T-helper 2 cell treated with Interferon-gamma antibody and Interleukin-4, amounts not matched to agents 5 μg/mL and 100 μg/mL, for 36 hours (primary cell): ENCODE measurements at places on chromosomes 1 and 21.

- no peak for DNase-seq
Observed at GRCh38 chr21:25507522-25507921, 99.8 kb downstream of the MRPL39 start.

DNA sequence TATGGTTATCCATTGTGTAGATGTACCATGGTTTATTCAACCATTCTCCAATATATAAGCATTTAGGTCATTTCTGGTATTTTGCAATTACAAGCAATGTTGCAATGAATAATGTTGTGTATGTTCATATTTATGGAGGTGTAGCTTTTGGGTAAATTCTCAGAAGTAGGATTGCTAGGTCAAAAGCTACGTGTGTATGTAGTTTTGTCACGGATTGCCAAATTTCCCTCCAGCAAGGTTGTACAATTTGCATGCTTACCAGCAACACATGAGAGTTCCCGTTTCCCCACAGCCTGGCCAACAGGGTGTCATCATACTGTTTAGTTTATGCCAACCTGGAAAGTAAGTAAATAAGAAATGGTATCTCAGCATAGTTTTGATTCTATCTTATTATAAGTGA is 36.3 kb downstream of the IGSF5 start:
- DNase-seq = no peak

- no peak for DNase-seq
Observed at GRCh38 chr21:24224422-24224821, 1382.9 kb downstream of the MRPL39 start.

DNA sequence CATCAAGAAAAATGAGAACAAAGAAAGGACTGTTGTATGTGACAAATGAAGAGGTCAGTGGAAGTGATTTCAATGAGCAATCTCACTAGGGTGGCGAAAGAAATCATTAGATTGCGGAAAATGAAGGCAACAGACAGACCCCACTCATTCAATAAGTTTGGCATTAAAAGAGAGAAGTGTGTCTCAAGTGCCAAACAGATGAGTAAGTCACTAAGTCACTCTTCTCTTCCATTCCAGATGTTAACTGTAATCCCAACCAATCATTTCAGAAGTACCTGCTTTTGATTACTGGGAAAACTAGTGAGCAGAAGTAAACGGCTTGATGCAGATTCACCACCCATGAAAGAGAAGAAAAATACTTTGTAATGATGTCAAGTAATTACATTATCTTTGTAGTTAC is 144.3 kb upstream of the PRMT6 start:
- DNase-seq = no peak

- no peak for DNase-seq
Observed at GRCh38 chr1:84603941-84604830, 29.9 kb upstream of the CTBS start.

- DNase-seq = no peak
Observed at GRCh38 chr1:163799190-163799805, 477.5 kb downstream of the NUF2 start.

GRCh38 chr1:41613689-41614574 is 129.4 kb upstream of the EDN2 start:
- DNase-seq = no peak

- no peak for DNase-seq
Observed at GRCh38 chr1:204503122-204503912, 8.7 kb upstream of the PIK3C2B start.

DNA sequence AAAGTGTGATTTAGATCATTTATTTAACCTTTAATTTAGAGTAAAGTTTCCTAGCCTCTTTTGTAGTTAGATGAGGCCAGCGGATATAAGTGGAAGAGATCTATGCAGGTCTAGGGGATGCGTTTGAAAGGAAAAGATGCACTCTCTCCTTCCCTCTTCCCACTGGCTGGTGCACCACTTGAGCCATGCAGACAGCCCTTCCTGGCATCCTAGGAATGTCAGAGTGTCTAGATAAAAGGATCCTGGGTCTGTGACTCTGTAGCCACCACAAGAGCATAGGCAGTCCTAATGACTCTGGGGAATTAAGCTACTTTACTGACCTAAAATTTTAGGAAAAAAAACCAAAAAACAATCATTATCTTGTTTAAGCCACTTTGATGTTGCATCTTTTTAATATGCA is 16.0 kb upstream of the STUM start:
- DNase-seq = no peak

- no peak for DNase-seq
Observed at GRCh38 chr1:175889848-175890247, 146.5 kb upstream of the TNR start.

DNA sequence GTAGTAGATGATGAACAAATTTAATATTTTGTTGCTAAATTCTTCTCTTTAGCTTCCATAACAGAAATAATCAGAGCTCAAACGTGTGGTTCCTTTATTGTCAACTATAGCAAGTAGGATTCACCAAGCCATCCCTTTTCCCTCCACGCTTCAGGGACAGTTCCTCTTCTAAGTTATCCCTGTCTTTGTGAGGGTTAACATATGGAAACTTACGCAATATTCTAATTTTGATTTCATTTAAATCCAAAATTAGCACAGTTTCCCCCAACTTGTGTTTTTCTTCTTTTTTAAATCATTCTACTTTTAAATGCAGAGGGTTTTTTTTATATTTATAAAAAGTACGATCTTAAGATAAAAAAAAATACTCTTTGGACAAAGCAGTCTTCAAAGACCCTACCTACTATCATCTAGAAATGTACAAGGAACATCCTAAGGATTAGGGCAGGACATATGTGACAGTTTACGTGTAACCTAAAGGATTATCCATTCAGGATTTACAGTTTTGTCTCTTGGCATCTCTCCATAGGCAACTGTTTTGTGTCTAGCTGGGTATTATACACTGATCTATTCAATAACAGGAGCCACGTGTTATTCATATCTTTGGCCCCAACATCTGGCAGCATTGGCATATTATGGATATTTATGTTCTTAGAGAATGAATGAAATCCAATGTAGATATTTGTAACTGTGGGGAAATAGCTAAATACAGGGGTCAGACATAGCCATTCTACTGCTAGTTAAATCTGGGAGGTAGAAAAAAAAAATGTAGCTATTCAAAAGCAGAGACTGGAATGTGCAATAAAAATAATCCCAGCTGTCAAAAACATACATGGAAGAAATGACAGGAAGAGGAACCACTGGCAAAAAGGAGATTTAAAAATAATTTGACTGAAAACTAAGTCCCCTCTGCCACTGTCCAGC is 272.9 kb downstream of the NEGR1 start:
- no peak for DNase-seq

DNA sequence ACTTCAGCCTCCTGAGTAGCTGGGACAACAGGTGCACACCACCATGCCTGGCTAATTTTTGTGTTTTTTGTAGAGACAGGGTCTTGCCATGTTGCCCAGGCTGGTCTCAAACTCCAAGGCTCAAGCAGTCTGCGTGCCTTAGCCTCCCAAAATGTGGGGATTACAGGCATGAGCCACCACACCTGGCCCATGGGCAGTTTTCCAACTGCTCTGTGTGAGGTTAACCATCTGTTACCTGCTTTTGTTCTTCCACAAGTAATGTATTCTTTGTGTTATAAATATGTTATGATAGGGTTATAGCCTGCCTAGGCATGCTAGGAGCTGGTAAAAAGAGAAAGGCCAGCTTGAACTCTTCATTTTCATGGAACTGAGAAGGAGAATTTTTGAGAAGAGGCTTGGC is 30.7 kb downstream of the TUFT1 start:
- no peak for DNase-seq

DNA sequence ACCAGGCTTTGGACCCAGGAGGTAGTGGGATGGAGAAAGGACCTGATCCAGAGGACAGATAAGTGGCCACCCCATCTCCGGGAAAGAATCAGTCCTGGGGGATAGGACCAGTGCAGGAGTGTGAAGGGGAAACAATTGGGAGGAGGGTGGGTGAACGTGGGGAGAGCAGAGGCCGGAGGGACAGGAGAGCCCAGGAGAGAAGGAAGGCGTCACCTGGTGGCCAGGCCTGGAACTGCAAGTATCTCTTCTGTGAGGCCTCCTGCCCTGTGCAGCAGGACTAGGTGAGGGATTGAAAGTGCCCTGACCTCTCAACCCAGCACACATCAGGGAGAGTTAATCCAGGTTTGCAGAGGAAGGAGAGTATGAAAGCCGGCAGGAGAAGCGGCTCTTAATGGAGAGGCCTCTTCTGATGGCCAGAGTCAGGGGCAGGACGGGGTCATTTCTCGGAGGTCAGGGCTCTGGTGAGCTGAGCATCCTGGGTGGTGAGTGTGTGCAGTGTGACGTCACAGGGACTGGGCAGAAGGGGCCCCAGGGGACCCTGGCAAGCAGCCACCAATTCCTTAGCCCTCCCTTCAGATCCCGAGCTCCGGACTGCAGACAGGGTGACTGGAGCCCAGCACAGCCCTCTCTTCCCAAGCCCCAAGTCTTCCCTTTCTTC is 9.2 kb upstream of the LAD1 start:
- peak; percentile 49 for DNase-seq

- DNase-seq = no peak
Observed at GRCh38 chr1:68231627-68232288, 565 bp downstream of the WLS start.

- DNase-seq = no peak
Observed at GRCh38 chr1:30110846-30111245, 612.5 kb downstream of the MATN1 start.

- DNase-seq = no peak
Observed at GRCh38 chr1:107777664-107778047, 187.3 kb downstream of the VAV3 start.

DNA sequence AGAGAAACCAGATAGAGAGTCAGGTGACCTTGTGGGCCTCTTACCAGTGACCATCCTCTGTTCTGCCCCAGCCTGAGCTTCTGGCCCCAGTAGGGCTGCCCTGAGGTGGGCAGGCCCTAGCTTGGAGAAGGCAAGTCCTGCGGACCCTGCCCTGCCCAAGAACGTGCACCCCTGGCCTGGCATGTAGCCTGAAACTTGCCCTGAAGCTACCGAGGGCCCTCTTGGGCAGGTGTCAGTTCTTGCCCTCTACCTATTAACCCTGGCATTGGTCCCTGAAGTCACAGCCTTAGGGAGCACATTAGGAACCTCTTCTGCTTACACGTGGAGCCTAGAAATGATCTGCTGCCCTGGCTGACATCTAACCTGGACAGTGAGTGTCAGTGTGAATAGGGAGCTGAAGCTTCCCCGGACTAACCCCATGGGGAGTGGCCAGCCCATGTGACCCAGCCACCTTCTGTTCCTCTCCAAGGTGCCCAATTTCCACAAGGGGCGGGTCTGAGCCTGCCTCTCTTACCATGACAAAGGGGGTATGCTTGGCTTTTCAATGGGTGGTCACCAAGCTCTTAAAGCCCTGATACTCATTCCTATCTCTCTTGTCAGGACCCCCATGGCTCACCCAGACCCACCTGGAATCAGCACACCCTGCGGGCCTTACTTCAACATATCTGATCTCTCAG is 163.0 kb downstream of the ZSCAN20 start:
- DNase-seq = no peak

DNA sequence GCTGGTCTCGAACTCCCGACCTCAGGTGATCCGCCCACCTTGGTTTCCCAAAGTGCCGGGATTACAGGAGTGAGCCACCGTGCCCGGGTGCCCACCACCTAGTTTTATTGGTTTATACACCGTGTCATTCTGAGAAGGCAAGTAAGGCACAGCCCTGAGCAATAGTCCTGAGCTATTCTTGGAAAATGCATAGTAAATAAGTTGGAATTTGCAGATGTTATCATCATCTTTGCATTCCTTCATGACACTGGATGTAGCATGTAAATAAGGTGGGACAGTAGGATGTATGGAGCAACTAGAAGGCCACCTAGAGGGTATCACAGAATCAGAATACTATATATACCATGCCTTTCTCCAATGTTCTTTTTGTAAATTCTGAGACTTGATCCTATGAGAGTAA is 11.0 kb downstream of the TOR1AIP2 start:
- no peak for DNase-seq

GRCh38 chr1:202861420-202862132 is 27.4 kb downstream of the RABIF start:
- peak; percentile 66 for DNase-seq

GRCh38 chr1:45908611-45909140 is 105.3 kb downstream of the MAST2 start:
- DNase-seq = no peak

DNA sequence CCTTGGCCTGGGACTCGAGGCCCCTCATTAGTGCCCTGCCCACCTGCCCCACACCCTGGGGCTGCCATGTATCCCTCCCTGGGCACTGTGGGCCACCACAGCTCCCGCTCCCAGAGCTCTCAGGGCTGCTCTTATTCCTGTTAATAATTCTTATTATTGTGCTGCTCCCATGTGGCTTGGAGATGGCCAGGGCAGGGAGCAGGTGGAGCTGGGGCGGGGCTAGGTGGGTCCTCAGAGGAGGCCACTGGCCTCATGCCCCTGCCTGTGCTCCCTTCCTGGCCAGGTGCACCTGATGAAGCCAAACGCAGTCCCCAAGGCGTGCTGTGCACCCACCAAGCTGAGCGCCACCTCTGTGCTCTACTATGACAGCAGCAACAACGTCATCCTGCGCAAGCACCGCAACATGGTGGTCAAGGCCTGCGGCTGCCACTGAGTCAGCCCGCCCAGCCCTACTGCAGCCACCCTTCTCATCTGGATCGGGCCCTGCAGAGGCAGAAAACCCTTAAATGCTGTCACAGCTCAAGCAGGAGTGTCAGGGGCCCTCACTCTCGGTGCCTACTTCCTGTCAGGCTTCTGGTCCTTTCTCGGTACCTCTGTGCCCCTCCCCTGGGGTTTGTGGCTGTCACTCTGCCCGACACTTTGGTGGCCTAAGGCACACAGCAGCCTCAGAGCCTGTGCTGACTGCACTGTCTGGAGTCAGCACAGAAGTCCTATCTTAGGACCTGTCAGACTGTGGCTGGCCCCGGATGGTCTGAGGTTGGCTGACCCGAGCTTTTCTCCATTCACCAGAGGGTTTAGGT is 34.1 kb downstream of the BMP8A start:
- DNase-seq = peak; percentile 46

DNA sequence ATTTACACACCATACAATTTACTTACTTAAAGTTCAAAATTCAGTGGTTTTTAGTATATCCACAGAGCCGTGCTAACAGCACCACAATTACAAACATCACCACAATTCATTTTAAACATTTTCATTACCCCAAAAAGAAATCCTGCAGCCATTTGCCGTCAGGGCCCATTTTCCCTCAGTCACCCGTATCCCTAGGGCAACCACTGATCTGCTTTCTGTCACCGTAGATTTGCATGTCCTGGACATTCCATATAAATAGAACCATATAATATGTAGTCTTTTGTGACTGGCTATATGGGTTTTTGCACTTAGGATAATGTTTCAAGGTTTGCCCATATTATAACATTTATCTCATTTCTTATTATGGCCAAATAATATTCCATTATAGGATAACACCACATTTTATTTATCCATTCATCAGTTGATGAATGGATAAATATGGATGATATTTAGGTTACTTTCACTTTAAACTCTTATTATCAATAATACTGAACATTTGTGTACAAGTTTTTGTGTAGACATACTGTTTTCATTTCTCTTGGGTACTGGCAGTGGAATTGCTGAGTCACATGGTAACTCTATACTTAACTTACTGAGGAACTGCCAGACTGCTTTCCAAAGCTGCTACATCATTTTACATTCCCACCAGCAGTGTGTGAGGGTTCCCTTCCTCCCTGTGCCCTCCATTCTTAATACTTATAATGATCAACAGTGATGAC is 68.9 kb downstream of the ST3GAL3 start:
- no peak for DNase-seq

GRCh38 chr1:145751491-145752037 is 32.3 kb downstream of the CD160 start:
- DNase-seq = no peak

- no peak for DNase-seq
Observed at GRCh38 chr1:38919130-38919529, 22.5 kb downstream of the RHBDL2 start.
